ENCODE measurements at places on chromosomes 6 and 20. TPM values are rescaled to one million over a fixed set of nuclear protein-coding genes. Genes with fewer than 3 reads are reported as not detected.

GRCh38 chr6:26226579-26226967, 138.4 kb upstream of the BTN3A2 start:
- DNase-seq, result no peak
- H3K36me3 ChIP-seq, result no peaks in the 10 kb centered on the region
- H3K4me3 ChIP-seq, result no peak overlapping the region
- no peak overlapping the region for H3K27ac ChIP-seq
- H3K27me3 ChIP-seq, result no peaks in the 10 kb centered on the region

EPB41L2 gene
- 27.4 TPM for polyA plus RNA-seq

GRCh38 chr6:157563611-157564284, 182.8 kb downstream of the ZDHHC14 start:
- H3K27ac ChIP-seq, result no peak overlapping the region
- no peaks in the 10 kb centered on the region for H3K4me1 ChIP-seq
- no peaks in the 10 kb centered on the region for H3K27me3 ChIP-seq
- H3K4me3 ChIP-seq, result no peak overlapping the region

- H3K36me3 ChIP-seq, result no peaks in the 10 kb centered on the region
- DNase-seq, result peak; percentile 86
- H3K4me3 ChIP-seq, result no peak overlapping the region
- H3K27me3 ChIP-seq, result no peaks in the 10 kb centered on the region
- no peaks in the 10 kb centered on the region for H3K4me1 ChIP-seq
Measured at GRCh38 chr20:38460040-38460623, 12.5 kb upstream of the RALGAPB start.

DNA sequence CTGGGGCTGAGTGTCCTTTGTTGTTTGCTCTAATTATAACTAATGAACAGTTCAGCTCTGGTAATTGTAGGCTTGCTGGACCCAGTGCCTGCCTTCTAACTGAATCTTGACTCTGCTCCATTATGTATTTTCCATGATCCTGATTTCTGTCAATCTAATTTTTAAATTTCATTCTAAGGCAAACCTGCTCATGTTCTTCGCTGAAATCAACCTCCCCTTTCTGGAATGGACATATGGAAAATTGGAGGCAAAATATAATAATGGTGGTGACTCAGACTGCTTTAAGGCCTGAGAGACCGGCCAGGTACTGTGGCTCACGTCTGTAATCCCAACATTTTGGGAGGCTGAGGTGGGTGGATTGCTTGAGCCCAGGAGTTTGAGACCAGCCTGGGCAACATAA, 182.7 kb upstream of the AKAP12 start:
- H3K27ac ChIP-seq, result no peak overlapping the region
- H3K4me1 ChIP-seq, result peaks cover 21% of the 10 kb centered on the region
- H3K36me3 ChIP-seq, result no peaks in the 10 kb centered on the region
- DNase-seq, result no peak
- H3K4me3 ChIP-seq, result no peak overlapping the region
- H3K27me3 ChIP-seq, result no peaks in the 10 kb centered on the region

- H3K36me3 ChIP-seq, result no peaks in the 10 kb centered on the region
- H3K27ac ChIP-seq, result no peak overlapping the region
- DNase-seq, result no peak
- H3K27me3 ChIP-seq, result no peaks in the 10 kb centered on the region
- no peak overlapping the region for H3K4me3 ChIP-seq
- H3K4me1 ChIP-seq, result no peaks in the 10 kb centered on the region
Measured at GRCh38 chr6:168956141-168956838, 297.4 kb downstream of the THBS2 start.

GRCh38 chr20:47785854-47786764, 828 bp upstream of the SULF2 start:
- H3K4me1 ChIP-seq, result peaks cover 35% of the 10 kb centered on the region
- H3K27me3 ChIP-seq, result no peaks in the 10 kb centered on the region
- DNase-seq, result peak; percentile 87
- H3K27ac ChIP-seq, result peak overlapping the region; percentile 90
- H3K36me3 ChIP-seq, result no peaks in the 10 kb centered on the region

- no peaks in the 10 kb centered on the region for H3K27me3 ChIP-seq
- no peak overlapping the region for H3K4me3 ChIP-seq
- H3K27ac ChIP-seq, result no peak overlapping the region
Measured at GRCh38 chr6:18605841-18606240, 218.7 kb downstream of the RNF144B start.

CALHM6 gene
- 0.50 TPM for polyA plus RNA-seq

ADAM33 gene
- 54.8 TPM for polyA plus RNA-seq

GRCh38 chr6:45540375-45540920, 162.7 kb upstream of the SUPT3H start:
- H3K27me3 ChIP-seq, result no peaks in the 10 kb centered on the region
- H3K4me1 ChIP-seq, result no peaks in the 10 kb centered on the region
- H3K27ac ChIP-seq, result no peak overlapping the region

- H3K4me3 ChIP-seq, result no peak overlapping the region
- H3K27ac ChIP-seq, result peak overlapping the region; percentile 12
- no peaks in the 10 kb centered on the region for H3K36me3 ChIP-seq
- DNase-seq, result no peak
- H3K4me1 ChIP-seq, result peaks cover 6% of the 10 kb centered on the region
Measured at GRCh38 chr6:12528136-12528535, 188.4 kb upstream of the PHACTR1 start.

DNA sequence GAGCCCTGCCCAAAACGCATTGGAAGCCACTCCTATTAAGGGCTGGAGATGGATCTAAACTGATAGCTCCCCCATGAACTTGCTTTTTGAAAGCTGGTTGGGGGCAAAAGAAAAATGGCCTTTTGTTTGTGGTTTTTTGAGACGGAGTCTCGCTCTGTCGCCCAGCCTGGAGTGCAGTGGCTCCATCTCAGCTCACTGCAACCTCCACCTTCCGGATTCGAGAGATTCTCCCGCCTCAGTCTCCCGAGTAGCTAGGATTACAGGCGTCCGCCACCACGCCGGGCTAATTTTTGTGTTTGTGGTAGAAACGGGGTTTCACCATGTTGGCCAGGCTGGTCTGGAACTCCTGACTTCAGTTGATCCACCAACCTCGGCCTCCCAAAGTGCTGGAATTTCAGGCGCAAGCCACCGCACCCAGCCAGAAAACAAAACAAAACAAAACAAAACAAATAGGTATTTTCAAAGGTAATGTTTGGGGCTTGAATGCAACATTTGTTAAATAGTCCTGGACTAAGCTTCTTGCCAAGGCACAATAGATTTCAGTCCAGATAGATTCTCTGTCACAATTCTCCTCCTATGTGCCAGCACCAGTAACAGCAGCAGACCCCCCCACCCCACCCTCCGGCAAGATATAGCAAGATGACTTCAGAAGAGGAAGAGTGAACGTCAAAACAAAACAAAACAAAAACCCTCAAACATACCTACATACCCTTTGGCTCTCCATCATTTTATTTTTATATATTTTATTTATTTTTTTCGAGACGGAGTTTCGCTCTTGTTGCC, 26.5 kb upstream of the ABT1 start:
- no peaks in the 10 kb centered on the region for H3K27me3 ChIP-seq
- no peak for DNase-seq
- H3K27ac ChIP-seq, result no peak overlapping the region

ZMYND8 gene
- 34.3 TPM for polyA plus RNA-seq

STX7 gene
- 38.4 TPM for polyA plus RNA-seq

GRCh38 chr20:48761874-48762273, 65.9 kb downstream of the PREX1 start:
- DNase-seq, result no peak
- H3K36me3 ChIP-seq, result no peaks in the 10 kb centered on the region
- no peaks in the 10 kb centered on the region for H3K4me1 ChIP-seq
- no peak overlapping the region for H3K4me3 ChIP-seq

RBPJL gene
- not detected for polyA plus RNA-seq

MYT1 gene
- 0.06 TPM for polyA plus RNA-seq

- H3K27me3 ChIP-seq, result no peaks in the 10 kb centered on the region
- no peaks in the 10 kb centered on the region for H3K36me3 ChIP-seq
- H3K4me1 ChIP-seq, result no peaks in the 10 kb centered on the region
- no peak overlapping the region for H3K4me3 ChIP-seq
Measured at GRCh38 chr6:155408231-155408630, 47.4 kb downstream of the NOX3 start.

DNA sequence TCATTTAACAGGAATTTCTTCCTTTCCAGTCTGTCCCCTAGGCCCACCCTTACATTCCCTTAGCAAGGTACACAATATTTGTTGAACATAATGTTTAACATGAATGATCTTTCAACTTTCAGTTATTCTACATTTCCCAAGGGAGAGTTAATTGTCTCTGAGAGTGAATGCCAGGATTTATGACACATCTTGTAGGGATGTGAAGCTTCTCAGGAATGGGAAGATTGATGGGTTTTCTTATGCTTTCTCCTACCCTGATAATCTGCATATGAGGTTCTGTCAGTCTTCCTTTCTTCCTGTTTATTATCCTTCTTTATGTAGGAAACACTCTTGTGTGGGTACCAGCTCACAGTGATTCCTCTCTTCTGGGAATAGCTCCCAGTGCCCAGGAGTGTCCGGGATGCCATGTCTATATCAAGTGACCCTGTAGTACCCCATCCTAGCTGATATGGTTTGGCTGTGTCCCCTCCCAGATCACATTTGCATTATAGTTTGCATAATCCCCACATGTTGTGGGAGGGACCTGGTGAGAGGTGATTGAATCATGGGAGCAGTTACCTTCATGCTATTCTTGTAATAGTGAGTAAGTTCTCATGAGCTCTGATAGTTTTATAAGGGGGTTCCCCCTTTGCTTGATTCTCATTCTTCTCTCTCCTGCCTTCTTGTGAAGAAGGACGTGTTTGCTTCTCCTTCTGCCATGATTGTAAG, 7.1 kb upstream of the FYN start:
- peaks cover 7% of the 10 kb centered on the region for H3K27me3 ChIP-seq
- no peak overlapping the region for H3K4me3 ChIP-seq
- no peak overlapping the region for H3K27ac ChIP-seq
- no peak for DNase-seq

GRCh38 chr20:1838556-1839279, 56.5 kb upstream of the SIRPA start:
- no peaks in the 10 kb centered on the region for H3K27me3 ChIP-seq
- H3K4me1 ChIP-seq, result peaks cover 32% of the 10 kb centered on the region
- DNase-seq, result peak; percentile 77
- no peak overlapping the region for H3K4me3 ChIP-seq

MTG2 gene
- polyA plus RNA-seq, result 26.7 TPM

NR2E1 gene
- polyA plus RNA-seq, result not detected

STK38 gene
- polyA plus RNA-seq, result 30.5 TPM

SYTL3 gene
- 1.5 TPM for polyA plus RNA-seq
